Nephron progenitor cell (in vitro differentiated cells): ENCODE measurements at places on chromosomes 1 and 21.

GRCh38 chr1:162062542-162063015 is 6.9 kb upstream of the NOS1AP start:
- peak; percentile 21 for DNase-seq

- DNase-seq, result no peak
Observed at GRCh38 chr1:246302711-246303317, 204.3 kb downstream of the SMYD3 start.

DNA sequence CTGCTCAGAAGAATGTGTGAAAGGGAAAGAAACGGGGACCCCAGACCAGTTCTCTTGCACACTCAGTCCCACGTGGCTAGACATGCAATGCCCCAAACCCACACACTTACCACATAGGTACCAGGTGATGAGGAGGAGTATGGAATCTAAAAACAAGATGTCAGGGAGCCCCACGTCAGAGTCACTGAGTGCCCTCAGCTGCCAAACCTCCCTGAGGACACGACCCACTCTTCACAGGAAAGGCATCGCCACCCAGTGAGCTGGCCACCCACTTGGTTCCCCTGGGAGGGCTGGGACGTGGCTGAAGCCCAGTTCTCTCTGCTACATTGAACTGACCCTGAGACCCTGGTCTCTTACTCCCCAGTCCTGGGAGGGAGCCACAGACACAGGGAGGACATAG is 41.4 kb downstream of the MRPL37 start:
- DNase-seq, result no peak

DNA sequence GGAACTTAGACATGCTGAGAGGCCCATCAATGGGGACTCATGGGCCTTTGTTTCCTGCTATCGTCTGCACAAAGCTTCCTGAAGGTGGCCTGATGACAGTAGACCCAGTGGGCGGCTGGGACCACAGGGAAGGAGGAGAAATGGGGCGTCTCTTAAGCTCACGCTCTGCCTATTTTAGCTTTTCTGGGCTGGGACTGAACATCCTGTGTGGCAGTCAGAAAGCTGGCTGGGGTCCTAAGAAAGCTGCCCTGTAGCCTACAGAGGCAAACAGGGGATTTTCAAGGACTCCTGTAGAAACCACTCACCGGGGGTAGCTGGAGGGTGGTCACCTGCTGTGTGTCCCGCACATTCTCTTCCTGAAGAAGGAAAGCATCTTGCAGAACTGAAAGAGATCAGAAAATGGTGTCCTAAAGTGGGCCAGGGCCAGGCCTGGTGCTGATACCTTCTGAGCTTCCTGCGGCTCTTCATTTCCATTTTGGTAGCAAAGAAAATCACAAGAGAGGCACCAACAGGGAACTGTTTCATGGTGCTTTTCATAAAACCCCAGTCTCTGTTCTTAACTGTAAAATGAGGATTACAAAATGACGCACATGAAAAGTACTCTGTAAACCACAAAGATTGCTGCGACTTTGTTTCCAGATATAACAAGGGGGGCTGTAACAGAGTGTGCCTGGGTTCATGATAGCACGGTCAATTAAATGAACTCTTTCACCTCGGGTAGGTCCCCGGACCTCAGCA is 8.6 kb downstream of the ZNF496 start:
- DNase-seq, result no peak

DNA sequence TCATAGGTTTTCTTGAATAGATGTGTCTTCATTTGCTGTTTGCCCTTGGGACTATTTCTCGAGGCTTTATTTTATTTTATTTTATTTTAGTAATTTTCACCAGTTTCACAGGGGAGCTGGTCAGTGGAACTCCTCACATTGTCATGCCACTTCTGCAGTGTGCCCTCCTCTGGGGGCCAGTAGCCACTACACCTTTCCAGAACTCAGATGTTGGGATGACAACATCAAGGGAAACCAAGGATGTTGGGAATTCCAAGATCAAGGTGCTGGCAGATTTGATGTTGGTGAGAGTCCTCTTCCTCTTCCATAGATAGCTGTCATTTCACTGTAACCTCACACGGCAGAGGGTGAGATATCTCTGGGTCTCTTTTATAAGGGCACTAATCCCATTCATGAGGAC is 35.5 kb downstream of the SLC26A9 start:
- DNase-seq, result no peak

DNA sequence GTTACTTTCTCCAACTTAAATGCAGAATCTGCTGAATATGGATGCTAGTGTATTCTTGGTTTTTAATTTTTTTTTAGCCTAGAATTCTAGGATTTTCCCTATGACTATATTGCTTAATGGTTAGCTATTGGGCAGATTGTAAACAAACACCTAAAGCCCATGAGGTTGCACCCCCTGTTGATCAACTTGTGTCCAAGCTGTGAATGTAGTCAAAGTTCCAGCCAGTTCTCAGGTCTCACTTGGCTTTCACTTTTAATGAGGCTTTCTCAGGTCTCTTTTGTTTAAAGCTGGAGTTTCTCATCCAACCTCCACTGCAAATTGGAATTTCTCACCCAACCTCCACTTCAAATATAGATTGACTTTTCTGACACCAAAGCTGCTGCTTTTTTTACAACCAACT is 35.9 kb downstream of the FCER1A start:
- no peak for DNase-seq
